Femur (tissue), 1 donor: ENCODE measurements at places on chromosomes 7 and 10.

DNA sequence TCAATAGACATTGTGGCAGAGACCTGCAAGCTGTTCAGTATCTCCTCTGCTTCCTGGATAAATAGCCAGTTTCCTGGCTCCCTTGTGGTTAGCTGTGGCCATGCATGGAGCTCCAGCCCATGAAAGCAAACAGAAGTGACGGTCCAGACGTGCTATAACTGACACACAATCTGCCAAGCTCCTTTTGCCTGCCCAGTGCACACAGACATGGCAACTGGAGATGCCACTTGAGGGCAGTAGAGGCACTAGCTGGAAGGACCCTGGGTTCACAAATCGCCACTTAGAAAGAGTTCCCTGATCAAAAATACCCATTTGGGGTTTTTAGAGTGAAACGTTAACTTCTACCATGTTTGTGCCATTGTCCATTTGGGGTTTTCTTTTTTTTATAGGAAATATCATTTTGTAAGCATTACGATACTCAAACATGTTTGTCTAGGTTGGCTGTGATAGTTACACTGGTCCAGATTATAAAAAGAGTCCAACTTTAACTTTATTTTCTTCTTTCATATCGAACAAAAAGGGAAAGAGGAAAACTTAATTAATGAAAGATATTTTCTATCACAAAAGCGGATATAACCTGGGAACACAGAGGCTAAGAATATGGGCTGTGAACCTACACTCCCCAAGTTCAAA lies 31.3 kb downstream of the KIN start:
- DNase-seq: no peak

DNA sequence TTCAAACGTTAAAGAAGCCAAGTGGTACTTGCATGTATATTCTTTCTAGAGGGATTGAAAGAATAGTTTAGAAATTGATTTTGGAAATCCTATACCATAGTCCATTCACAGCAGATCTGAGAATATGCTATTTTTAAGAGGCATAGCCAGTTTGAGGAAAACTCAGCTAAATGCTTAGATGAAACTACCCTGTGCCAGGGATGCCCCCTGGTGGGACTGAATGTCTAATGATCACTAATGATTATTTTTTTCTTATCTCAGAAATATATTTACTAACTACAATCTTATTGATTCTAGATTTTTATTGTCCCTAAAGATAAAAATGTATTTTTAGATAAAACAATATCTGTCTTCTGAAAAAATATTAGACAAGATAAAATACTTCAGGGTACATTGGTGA lies 844.9 kb upstream of the PHF14 start:
- DNase-seq: no peak

- no peak for DNase-seq
Observed at GRCh38 chr10:122997864-122998263, 10.7 kb downstream of the IKZF5 start.

DNA sequence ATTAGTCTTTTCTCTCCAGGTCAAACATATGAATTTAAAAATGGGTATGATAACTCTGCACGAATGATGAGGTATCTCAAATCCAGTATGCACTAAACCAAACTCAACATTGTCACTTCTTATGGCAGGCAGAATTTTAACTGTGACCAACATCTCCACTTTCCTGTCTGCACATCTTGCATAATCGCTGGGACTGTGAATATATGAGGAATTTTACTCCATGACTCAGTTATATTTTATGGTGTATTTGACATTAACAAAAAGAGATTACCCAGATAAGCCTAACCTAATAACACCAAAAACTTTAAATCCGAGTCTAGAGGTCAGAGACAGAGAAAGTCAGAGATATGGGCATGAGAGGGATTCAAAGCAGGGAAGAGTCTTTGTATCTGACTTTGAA lies 454.5 kb upstream of the SEMA3D start:
- DNase-seq: no peak

DNA sequence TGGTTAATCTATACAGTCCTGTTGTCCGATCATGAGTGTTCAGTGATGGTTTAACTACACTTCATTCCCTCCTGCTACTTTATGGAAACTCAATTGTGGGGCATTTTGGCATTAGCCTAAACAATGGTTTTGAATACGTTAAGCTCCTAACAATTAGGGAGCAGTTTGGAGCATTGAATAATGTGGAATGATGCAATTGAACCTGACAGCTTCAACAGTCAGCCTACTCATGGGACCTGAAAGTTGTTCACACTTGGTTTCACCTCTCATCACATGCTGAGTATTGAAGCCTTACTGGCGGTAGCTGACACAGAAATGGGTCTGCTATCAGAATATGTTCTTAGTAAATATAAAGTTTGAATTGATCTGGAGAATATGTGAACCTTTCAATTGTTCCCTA lies 186.1 kb downstream of the MLLT10 start:
- no peak for DNase-seq

DNA sequence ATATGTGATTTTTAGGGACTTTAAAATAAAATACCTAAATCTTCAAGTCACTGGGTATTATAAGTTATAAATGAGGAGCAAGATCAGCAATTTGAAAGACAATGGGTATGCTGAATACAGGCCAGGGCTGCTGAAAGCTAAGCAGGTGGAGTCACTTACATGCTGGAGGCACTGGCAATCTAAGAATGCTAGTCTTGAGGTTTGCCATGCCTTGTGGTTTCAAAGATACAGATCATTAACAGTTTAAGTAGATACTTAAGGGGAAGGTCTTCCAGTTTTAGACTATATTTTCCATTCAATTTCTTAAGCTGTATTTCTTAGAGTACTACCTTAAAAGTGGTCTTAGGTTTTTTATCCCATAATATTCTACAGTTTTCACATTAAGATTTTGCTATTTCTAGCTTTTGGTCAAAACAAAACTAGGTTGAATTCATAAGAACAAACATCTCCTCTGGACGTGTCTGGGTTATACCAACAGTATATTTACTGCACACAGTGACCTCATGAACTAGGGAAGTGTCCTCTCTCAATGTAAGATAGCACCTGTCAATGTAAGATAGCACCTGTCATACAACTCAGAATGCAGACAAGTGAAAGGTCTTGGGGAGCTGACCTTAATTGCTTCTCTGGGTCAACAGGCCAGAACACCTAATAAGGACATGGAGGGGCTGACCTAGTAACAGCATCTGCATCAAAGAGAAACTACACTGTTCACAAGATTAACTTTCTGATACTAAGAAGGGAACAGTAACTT lies 2.0 kb downstream of the SRI start:
- DNase-seq: no peak

DNA sequence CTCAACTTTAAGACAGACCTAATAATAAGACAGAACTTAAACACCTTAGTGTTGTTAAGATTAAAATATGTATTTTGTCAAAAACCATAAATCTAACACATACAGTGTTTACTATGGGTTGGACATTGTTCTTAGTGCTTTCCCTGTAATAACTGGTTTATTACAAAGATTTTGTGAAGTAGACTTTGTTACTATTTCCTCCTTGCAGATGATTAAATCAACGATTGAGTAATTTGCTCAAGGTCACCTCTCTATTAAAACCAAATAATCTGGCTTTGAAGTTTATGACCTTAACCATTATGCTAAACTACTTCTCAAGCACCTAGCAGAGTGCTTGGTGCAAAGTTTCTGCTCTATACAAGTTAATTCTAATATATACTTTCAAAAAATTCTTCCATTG lies 102.7 kb upstream of the FAM3C start:
- DNase-seq: no peak

DNA sequence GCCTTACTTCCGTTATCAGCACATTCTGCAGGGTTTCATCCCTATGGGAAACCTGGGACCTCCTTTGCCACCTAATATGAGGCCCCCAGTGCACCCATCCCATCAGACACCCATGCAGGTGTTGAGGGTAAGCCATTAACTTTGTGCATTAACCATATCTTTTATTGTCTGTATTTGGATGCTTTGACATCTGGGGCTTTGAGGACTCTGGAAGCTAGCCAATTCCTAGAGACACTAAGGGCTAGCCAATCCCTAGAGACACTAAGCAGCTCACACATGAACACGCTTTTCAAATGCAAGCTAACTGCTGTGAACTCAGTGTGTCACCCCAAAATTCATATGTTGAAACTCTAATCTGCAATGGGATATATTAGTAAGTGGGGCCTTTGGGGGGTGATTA lies 272.5 kb upstream of the COBL start:
- no peak for DNase-seq

GRCh38 chr10:63562391-63562790 lies 41.2 kb downstream of the REEP3 start:
- no peak for DNase-seq

- DNase-seq: peak; percentile 83
Observed at GRCh38 chr10:17430647-17431355, 23.6 kb downstream of the ST8SIA6 start.

DNA sequence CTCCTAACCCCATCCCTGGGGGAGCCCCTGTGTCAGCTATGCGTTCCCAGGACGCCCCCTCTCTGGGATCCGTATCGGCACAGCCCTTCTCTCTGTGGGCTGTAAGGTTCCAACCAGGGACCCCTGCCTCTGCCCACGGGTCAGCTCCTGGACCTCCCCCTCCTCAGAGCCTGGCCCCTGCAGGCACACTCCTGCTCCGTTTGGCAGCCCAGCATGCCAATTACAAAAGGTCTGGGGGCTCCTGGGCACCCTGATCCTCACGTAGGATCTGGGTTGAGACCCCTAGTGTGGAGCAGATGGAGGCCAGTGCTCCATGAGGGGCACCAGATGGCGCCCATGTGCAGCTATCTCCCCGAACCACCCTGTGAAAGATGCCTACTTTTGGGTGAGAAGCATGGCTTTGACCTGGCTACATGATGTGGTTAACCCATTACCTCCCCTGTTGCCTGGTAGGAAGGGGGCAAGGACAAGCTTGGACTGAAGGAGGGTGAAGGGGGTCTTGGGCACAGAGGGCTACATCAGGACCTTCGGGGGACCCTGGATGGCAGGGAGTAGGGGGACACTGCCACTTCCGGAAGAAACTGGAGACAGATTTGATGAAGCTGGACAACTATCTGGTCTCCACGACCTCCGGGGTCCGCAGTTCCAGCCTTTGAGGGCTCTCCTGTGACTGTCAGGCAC lies 9.0 kb downstream of the TACR2 start:
- no peak for DNase-seq

- no peak for DNase-seq
Observed at GRCh38 chr7:142787783-142788182, 17.0 kb downstream of the PRSS2 start.

GRCh38 chr7:137611606-137612005 lies 235.2 kb downstream of the DGKI start:
- DNase-seq: no peak

DNA sequence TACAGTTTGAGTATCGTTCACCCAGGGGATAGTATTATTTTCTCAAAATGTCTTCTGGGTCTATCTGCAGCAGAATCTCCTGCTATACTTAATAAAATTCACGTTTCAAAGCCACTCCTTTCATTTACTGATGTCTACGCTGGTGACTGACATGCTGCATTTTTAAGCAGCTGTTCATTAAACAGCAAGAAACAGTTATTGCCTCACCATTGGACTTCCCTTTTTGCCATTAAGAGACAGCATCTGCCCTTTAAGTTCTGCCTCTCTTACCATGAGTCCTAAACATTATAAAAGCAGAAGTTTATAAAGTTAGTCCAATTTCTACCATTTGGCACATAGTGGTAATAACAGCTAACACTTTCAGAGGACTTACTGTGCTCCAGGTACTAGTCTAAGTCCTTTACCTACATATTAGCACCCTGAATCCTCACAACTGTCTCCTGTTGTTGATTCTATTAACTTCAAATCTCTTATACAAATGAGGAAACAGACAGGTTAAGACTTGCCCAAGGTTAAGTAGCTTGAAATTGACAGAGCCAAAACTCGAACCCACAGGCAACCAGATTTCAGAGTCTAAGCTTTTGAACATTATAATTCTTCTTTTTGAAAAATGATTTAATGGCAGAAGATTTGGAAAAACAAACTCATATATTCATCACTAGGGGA lies 169.5 kb downstream of the SNX13 start:
- no peak for DNase-seq

DNA sequence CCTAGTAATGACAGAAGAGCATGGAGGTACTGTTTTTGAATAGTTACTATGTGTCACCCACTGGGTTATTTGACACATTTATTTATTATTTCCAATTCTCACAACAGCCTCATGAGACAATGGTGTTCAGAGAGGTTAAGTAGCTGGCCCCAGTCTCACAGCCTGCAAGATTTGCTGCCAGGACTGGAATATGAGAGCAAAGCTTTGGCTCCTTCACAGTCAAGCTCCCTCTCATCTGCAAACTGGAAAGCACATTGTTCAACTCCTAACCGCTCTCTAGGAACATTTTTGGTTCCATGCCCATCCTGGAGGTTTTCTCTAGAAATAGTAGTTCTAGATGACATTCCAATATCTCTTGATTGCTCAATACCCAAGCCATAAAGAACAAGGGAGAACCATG lies 75.5 kb upstream of the CXCL12 start:
- DNase-seq: no peak

DNA sequence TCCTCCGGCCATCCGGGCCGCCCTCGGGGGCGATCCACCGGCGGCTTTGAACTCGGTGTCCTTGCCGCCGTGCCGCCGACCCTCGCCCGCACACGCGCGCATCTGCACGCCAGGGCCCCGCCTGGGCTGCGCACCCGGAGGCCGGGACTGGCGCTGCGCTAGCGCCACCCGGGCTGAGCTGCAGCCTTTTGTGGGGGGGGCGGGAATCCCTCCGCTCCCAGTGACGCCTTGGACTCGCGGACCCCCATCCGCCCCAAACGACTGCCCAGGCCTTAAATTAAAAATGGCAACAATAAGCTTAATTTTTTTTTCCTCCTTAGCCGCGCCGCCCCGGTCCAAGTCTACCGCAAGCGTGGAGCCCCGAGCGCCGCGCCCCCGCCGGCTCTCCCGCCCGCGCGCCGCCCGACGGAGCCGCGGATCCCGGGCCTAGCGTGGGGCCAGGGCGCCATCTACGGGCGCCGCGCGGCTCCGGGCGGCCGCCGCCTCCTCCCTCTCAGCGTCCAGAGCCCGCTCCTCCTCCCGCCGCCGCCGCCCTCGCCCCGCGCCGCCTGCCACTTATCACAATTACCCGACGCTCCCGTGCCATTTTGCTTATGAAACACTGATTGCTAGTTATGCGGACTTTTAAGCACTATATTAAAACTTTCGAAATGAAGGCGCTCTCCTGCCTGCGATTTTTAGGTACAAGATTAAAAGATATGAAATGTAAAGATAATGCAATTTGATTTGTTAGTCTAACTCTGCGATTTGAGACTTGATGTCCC lies 7.5 kb upstream of the EBF3 start:
- DNase-seq: peak; percentile 85

- peak; percentile 10 for DNase-seq
Observed at GRCh38 chr10:42969147-42969546, 107.7 kb upstream of the RET start.

DNA sequence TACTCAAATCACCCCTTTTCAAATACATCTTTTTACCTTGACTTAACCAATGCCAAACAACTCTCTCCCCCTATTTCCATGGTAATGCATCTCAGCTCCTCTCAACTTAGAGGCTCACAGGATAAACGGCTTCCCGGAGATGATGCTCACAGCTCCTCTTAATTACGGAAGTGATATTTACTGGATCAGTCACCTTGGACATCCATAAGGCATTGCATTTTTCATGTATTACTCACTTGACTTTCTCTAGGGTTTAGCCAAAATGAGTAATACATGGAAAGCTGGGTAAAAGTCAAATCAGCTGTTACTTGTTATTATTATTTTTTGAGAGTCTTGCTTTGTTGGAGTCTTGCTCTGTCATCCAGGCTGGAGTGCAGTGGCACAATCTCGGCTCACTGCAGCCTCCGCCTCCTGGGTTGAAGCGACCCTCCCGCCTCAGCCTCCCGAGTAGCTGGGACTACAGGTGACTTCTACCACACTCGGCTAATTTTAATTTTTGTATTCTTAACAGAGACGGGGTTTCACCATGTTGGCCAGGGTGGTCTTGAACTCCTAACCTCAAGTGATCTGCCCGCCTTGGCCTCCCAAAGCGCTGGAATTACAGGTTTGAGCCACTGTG lies 73.3 kb upstream of the RHEB start:
- DNase-seq: no peak
